ENCODE measurements at places on chromosomes 4 and X.

GRCh38 chrX:38816155-38816554 is 14.9 kb downstream of the MID1IP1 start:
- DNase-seq, result no peak

DNA sequence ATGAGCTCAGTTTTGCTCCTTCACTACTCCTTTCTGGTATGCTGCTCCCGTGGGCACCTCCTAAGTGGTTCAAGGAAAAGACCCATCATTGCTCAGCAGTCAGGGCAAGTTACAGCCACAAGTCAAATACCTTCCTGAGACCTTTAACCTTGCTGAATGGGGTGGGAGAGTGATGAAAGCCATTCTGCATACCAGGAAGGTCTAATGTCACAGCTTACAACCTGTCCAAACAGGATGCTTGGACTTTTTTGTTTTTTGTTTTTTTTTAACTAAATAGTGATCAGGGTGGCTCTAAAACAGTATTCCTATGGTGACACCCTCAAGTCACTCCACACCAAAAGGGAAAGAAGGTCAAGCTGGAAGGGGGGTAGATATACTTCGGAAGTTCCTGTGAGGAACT is 93.1 kb downstream of the GPC3 start:
- no peak for DNase-seq

- DNase-seq, result no peak
These were observed 158.3 kb downstream of the PALLD start for GRCh38 chr4:168655182-168655581.

DNA sequence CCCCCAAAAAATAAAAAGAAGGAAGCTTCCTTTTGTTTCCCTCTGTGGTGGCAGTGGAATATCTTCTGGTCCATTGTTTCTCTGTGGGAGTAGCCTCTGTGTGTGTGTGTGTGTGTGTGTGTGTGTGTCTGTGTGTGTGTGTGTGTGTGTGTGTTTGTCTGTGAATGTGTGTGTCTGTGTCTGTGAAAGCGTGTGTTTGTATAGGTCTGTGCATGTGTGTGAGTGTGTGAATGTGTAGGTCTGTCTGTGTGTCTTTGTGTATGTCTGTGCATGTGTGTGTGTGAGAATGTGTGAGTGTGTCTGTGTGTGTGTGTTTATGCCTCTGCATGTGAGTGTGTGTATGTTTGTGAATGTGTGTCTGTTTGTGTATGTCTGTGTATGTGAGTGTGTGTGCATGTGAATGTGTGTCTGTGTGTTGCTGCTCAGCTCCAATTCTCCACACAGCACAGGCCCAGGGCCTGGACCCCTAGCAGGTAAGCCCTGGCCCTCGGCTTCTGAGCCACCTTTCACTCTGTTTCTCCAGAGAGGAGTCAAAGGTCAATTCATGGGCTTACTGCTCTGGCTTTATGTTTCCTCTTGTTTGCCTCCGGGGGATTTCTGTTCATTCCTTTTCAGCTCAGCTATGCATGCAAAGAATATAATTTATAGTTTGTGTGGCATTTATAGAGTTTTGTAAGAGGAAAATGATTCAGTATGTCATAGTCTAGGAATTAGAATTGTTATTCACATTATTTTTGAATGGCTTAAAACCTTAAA is 89.8 kb downstream of the UCHL1 start:
- no peak for DNase-seq
